ENCODE measurements at places on chromosomes 12 and 14.

DNA sequence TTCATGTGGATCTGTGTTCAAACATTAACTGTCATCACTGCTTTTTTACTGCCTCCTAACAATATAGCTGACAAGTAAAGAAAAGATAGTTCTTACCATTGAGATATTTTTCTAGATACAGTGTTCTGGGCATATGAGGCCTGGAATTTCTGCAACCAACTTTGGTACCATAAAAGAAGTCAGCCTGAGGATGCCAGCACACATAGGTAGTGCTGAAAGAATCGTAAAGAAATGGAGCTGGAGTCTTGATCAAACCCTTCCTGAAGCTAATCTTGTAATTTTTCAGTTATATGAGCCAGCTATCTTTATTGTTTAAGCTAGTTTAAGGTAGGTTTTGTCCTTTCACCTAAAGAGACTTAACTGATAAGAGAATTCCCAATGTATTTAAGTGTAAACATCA is 11.3 kb downstream of the ERG28 start:
- DNase-seq, result no peak

DNA sequence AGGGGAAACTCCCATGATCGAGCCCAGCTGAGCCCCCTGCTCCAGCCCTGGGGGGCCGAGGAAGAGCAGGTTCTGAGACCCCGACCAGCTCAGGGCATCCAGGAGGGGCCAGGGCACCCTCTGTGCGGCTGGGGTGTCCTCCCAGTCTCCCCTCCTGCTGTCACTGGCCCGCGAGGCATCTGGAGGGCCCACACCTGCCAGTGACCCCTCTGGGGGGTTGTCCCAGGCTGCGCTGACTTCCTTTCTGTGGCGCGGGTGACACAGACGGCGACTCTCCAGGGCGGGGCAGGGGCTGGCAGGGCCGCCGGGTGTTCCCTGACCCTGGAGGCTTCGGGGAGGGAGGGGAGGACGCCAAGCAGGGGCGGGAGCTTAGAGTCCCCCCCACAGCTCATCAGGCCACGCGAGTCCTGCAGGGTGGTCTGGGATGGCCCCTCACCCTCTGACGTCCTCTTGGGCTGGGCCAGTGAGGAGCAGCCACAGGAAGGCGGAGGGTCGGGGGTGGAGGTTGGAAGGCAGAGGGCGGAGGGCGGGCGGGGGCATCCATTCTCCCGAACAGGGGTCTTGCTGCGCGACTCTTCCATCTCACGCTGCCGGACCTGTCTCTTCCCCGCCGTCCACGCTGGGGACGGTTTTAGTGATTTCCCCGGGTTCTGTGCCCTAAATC is 38.6 kb upstream of the FBRSL1 start:
- DNase-seq, result no peak

DNA sequence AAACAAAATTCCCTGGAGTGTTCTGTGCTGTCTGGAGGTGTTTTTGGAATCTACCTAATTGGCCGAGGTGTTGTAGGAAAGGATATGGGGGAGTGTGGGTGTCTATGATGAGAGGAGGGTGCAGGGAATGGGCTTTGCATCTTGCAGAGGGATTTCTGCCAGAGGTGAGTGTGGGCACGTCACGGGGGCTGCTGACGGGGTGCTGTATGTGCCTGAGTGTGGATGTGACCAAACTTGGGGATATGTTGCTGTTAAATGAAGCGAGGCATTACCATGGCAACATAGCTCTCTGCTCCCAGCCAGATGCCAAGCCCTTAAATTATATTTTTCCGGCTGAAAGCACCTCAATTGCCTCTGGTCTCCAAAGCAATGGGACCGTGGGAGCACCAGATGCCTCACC is 44.3 kb upstream of the SPTLC2 start:
- peak; percentile 41 for DNase-seq

DNA sequence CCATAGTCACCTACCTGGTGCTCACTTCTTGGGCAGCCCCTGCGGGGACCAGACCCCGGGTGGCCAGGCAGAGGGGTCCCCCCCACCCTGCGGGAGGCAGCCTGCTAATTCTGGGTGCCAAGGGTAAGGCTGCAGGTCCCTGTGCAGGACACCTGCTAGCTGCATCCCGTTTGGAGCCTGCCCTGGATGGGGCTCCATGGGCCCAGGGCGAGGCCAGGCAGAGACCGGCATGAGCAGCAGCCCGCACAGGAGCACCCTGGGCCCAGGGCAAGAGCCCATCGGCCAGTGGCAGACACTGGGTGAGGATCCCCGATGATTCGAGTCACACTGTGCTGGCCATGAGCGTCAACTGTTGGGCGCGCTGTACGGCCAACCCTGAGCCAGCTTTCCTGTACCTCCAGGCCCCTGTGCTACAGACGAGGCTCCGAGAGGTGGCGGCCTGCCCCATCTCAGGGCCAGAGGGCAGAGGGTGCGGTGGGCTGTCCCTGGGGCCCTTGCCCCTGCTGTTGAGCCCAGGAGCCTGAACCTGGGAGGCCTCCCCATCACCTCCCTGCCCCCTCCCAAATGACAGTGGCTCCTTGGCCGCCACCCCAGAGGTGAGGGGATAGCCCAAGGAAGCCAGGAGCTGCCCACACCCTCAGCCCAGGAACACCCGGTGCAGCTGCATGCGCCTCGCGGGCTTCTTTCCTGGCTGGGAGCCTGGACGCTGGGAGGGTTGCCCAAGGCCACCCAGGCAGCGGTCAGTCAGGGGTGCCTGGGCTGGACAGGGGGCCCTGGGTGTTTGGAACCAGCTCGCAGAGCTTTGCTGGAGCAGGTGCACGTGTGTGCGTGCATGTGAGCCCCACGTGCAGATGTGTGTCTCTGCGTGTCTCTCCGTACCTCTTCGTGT is 47.7 kb downstream of the CYP46A1 start:
- DNase-seq, result no peak

DNA sequence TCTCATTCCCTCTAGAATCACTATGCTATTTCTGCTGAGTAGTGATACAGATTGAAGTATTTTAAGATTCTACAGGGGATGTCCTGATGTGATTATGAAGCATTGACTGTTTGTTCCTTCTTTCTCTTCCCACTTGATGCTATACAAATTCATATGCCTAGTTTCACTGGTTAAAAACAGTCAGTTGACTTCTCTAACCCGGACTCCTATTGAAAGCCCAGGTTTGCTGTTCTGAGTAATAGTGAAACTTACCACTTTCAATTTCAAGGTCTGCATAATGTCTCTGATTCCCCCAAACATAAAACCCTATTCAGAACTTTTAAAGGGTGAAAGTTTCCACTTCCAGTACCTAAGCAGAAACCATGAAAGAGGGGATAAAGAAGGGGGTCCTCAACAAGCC is 117.7 kb upstream of the RPL10L start:
- no peak for DNase-seq

DNA sequence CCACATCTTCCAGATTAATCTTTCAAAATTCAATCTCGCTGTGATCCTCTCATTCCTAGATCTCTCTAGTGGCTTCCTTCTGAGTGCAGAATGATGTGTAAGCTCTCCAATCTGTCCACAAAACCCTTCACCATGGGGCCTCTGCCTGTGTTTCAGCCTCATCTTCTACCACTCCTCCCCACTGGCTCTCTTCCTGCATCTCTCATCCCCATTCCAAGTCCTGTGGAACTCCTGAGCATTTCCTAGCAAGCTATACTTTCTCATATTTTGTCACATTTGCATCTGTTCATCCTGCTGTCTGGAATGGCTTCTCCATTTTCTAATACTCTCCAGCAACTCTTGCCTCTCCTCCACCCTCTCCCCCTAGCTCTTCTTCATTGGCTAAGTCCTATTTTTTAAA is 242.0 kb upstream of the DAAM1 start:
- DNase-seq, result no peak

DNA sequence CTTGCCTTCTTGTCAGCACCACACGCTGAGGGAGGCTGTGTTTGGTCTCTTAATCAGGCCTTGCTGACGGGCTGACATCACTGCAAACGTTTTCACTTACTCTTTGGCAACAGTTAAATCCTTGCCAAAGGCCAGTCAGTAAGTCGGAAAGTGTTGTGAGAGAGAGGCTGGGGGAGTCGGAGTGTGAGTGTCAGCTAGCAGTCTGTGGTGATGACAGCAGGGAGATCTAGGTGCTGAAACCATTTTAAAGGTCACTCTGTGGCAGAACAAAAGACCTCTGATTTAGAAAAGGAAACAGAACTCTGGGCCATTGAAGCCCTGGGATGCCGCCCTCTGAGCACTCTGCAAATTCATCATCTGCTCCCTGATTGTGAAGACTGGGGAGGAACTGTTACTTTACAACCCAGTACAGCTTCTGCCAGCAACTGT is 143.5 kb downstream of the PAX9 start:
- no peak for DNase-seq

DNA sequence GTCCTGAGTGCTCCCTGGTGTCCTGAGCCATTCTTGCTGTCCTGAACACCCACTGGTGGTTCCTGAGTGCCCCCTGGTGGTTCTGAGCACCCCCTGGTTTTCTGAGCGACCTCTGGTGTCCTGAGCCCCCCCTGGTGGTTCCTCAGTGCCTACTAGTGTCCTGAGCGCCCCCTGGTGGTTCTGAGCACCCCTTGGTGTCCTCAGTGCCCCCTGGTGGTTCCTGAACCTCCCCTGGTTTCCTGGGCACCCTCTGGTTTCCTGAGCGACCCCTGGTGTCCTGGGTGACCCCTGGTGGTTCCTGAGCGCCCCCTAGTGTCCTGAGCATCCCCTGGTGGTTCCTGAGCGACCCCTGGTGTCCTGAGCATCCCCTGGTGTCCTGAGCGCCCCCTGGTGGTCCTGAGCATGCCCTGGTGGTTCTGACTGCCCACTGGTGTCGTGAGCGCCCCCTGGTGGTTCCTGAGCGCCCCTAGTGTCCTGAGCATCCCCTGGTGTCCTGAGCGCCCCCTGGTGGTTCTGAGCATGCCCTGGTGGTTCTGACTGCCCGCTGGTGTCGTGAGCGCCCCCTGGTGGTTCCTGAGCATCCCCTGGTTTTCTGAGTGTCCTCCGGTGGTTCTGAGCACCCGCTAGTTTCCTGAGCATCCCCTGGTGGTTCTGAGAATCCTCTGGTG is 473.1 kb downstream of the TMEM121 start:
- no peak for DNase-seq

GRCh38 chr12:48280572-48280971 is 70.1 kb downstream of the ZNF641 start:
- no peak for DNase-seq

GRCh38 chr12:15276088-15276698 is 46.1 kb upstream of the PTPRO start:
- DNase-seq, result peak; percentile 70

- DNase-seq, result no peak
These were observed 449.9 kb downstream of the DPF3 start for GRCh38 chr14:72443991-72444441.

DNA sequence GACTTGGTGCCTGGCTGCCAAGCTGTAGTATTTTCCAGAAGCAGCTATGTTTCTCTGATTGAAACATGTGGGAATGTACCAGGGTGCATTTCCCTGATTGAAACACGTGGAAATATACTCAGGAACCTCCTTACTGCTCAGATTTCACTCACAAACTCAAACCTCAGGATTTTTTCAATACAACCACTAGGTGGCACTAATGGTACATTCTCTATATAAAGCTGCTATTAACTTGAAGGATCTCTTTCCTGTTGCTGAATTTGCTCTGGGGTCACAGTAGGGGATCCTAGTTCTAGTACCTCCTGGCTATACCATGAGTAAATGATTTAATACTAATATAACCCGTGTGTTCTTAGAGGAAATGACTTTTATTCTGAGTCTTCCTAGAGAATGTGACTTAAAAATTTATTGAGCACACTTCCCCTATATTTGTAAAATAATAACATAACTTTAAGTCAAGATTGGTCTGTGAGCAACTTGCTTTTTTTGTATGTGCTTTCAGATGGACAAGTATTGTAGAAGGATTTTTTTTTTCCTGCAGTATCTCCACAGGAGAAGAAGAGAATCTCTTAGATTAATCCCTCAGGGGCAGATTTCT is 173.8 kb upstream of the MIS18BP1 start:
- peak; percentile 49 for DNase-seq

GRCh38 chr12:128009108-128009507 is 257.9 kb upstream of the TMEM132C start:
- DNase-seq, result no peak

DNA sequence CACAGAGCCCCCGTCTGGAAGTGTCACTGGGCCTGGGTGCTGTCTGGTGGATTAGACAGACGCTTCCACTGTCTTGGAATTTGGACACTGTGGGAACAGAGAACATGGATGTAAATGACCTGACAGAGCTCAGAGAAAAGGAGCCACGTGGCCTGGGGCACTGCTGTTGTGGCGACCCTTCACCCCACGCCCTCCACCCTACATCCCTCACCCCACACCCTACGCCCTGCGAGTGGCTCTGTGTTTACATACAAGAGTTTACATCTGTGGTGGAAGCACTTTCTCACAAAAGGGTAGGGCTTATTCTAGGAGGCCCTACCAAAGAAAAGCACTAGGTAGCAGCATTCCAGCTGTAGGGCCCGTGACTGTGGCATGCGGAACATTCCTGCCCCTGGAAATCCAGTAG is 47.7 kb downstream of the B4GALNT3 start:
- DNase-seq, result no peak

GRCh38 chr12:28129031-28129430 is 61.2 kb upstream of the CCDC91 start:
- DNase-seq, result no peak

- DNase-seq, result no peak
These were observed 17.7 kb upstream of the CD27 start for GRCh38 chr12:6426882-6427671.

DNA sequence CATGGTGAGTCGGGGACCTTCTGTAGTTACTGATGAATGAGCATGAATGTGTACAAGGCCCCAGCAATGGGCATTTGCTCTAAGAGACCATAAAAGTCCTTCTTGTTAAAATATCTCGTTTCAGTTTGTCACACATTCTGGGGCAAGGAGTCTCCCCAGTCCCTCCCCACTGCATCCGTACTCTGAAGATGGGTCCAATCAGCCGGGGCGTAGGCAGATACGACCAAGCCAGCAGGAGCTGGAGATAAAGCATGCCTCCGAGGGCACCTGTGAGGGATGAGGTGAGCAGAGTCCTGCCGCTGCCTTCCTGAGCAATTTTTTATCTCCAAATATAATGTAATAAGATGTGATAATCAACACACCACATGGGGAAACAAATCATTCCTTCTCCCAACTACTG is 528.5 kb downstream of the BCL11B start:
- DNase-seq, result no peak

DNA sequence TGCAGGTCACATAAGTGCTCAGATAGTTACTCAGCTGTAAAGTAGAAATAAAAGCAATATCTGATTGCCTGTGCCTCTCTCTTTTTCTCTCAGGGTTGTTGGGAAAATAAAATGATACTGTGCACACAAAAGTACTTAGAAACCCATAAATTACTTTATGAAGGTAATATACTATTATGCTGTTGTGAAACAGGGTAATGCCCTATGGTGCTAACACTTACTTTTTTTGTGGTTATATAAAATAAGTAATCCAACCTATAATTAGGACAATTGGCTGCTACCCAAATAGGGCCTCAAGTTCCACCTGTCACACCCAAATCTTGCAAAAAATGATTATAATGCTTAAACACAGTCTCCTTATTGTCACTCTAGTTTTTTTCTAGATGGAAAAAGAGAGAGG is 50.6 kb downstream of the DAAM1 start:
- DNase-seq, result no peak

- no peak for DNase-seq
These were observed 127.4 kb downstream of the HMGA2 start for GRCh38 chr12:65951697-65952096.

- DNase-seq, result peak; percentile 94
These were observed 72.5 kb downstream of the ITPK1 start for GRCh38 chr14:93042968-93043940.

All from fibroblast of lung (primary cell).